ENCODE measurements at places on chromosomes 3 and 15.

- DNase-seq, result no peak
These were observed 54.5 kb upstream of the FNDC3B start for GRCh38 chr3:171984883-171985282.

DNA sequence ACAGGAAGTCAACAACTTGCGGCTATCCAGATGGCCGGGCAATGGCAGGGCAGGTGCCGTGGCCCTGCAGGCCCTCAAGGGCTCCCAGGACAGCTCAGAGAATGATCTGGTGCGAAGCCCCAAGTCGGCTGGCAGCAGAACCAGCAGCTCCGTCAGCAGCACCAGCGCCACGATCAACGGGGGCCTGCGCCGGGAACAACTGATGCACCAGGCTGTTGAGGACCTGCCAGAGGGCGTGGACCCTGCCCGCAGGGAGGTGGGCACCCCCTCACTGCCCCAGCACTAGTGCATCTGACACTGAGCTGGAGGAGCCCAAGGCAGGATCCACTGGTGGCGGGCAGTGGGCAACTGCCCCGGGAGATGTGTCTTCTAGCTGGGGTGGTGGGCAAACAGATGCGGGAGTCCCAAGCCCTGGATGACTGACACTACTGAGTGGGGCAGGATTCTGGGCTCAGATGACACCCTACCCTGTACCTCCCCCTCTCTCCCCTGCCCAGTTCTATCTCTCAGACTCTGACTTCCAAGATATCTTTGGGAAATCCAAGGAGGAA, 15.9 kb downstream of the VILL start:
- DNase-seq, result no peak

DNA sequence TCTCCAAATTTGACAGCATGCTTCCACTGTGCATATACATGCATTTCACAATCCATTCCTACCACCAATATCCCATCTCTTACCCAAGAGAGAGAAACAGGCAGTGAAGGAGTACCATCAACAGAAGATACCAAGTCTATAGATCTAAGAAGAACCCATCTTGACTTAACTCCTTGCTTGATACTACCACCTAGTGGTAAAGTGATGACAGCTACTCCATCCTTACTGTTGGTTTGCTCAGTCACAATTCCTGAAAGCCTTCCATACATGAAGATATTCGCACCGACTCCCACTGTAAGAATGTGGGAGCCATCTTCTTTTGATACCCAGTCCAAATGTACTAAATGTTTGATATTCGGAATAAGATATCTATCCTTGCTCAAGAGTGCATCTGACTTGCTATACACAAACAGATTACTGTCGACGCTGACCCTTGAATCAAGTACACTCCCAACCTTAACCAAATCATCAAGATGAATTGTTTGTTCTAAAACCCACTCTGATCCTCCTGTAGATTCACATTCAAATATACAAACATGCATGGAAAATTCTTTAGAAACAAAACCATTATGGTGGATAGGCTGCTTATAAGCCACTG, 123.1 kb downstream of the DMXL2 start:
- peak; percentile 28 for DNase-seq

GRCh38 chr3:36295296-36295695, 85.0 kb upstream of the STAC start:
- no peak for DNase-seq

DNA sequence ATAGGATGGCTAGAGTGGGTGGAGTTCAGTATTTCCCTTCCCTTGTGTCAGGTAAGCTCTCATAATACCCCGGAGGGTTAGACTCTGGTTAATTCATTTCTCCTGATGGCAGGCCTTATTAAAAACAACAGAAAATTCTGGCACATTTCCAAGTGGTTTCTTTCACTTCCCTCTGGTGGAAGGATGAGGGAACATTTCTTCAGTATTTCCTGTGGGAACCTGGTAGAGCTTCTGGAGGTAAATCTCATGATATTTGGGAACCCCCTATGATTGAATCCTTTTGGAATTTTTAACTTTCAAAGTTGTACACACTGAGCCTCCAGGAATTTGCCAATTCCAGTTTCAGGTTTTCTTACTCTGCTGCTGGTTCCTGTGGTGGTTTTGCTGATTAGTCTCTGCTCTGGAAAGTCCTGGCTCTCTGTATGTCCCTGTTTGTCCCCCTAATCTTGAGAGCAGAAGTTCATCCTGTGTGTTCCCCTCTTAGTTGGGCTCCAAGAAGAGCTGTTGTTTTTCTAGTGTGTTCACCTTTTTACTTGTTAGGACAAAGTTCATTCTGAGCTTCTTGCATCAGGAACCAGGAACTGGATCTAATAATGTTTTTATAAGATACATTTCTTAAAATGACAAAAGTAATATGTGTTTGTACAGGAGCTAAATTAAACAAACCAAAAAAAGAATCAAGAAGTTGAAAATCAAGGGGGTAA, 12.1 kb downstream of the CHRNA7 start:
- peak; percentile 39 for DNase-seq

GRCh38 chr3:122576174-122576940, 1.1 kb upstream of the PARP15 start:
- no peak for DNase-seq
